Activated CD4-positive, alpha-beta T cell treated with anti-CD3 and anti-CD28 coated beads, Interleukin-2, amount 10 ng/mL, durations not matched to agents 24 days and 14 days (primary cell): ENCODE measurements at places on chromosomes 5 and 9. TPM values are rescaled to one million over a fixed set of nuclear protein-coding genes. Genes with fewer than 3 reads are reported as not detected.

THBS4 gene
- 1.3 and 2.1 TPM in 2 replicates for total RNA-seq

TAF1L gene
- total RNA-seq, result 0.05 TPM in 1 of 2 replicates, not detected in the other

SLC36A2 gene
- total RNA-seq, result not detected in 2 replicates

TAF11L10 gene
- total RNA-seq, result not detected in 2 replicates

CDO1 gene
- 0.45 and 0.82 TPM in 2 replicates for total RNA-seq

KIAA1958 gene
- 9.8 and 10.6 TPM in 2 replicates for total RNA-seq

ESM1 gene
- not detected in 2 replicates for total RNA-seq

PCSK1 gene
- total RNA-seq, result not detected in 2 replicates

ARHGEF28 gene
- 0.14 TPM in 1 of 2 replicates, not detected in the other for total RNA-seq

SPAAR gene
- total RNA-seq, result not detected in 2 replicates

ARL10 gene
- 18.1 and 22.2 TPM in 2 replicates for total RNA-seq

SPATA31A3 gene
- total RNA-seq, result not detected in 2 replicates

HTR4 gene
- total RNA-seq, result not detected in 2 replicates

OCLN gene
- total RNA-seq, result 0.12 and 0.14 TPM in 2 replicates

NOXA1 gene
- total RNA-seq, result 0.30 and 0.36 TPM in 2 replicates
